ENCODE measurements at places on chromosomes 3 and 15.
A peak's percentile ranks its signal among the peaks of the same experiment; 100 is the strongest.

GRCh38 chr3:99544786-99545281 lies 93.6 kb upstream of the COL8A1 start:
- DNase-seq, result no peak

DNA sequence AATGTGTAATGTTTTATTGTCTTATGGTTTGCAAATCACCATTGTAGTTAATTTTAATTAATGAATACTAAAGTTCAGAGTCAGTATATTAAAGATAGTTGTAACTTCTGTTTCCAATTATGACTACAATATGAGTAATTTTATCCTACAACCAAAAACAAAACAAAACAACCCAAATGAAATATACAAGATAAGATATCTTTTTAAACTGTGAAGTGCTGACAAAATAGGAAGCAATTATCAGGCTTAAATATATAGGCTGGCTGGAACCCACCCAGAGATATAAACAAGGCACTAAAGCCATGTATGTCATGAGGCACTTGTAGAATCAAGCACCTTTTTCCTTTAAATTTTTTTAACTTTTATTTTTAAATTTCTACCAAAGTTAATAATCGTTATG lies 108.6 kb upstream of the LRRFIP2 start:
- no peak for DNase-seq

DNA sequence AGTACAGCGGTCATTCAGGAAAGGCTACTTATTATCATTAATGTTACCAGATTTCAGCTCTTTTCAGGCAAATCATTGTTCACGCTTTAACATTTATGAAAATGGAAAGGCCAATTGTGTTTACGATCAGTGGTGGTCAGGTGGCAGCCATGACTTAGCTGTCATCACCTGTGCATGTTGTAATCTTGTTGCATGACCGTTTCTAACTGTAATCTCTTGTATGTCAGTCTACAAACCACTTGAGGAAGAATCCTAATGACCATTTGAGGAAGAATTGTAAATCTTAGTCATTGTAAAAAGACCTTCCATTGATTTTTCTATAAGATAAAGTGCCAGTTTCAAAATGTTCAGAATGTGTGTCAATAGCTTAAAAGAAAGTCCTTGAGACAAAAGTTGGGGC lies 100.4 kb downstream of the SERPINI1 start:
- DNase-seq, result no peak

GRCh38 chr15:44275150-44275830 lies 13.2 kb upstream of the GOLM2 start:
- no peak for DNase-seq

- DNase-seq, result no peak
Measured at GRCh38 chr3:127370906-127371305, 83.1 kb upstream of the PRR20G start.

GRCh38 chr3:51538459-51539290 lies at the start of gene RAD54L2:
RAD54L2 (plus strand) TSS chr3:51538719; CDS start chr3:51590421, 51,702 bp downstream.
- DNase-seq, result peak; percentile 85

DNA sequence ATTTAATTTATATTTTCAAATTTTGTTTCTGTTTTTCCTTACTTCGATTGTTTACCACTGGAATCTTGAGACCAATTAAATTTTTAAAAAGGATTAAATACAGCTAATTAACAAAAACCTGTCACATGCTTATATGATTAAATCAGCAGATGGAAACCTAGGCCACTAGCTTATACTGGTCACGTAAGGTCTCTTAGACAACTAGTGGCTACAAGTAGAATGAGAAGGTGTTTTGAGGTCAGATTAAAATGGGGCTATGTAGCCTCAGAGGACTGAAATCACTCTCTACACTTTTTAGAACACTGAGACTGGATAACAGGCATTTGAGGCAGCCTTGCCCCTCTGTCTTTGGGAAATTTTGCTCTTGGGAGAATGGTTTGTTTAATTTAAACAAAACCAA lies 246.5 kb upstream of the ONECUT1 start:
- DNase-seq, result no peak

DNA sequence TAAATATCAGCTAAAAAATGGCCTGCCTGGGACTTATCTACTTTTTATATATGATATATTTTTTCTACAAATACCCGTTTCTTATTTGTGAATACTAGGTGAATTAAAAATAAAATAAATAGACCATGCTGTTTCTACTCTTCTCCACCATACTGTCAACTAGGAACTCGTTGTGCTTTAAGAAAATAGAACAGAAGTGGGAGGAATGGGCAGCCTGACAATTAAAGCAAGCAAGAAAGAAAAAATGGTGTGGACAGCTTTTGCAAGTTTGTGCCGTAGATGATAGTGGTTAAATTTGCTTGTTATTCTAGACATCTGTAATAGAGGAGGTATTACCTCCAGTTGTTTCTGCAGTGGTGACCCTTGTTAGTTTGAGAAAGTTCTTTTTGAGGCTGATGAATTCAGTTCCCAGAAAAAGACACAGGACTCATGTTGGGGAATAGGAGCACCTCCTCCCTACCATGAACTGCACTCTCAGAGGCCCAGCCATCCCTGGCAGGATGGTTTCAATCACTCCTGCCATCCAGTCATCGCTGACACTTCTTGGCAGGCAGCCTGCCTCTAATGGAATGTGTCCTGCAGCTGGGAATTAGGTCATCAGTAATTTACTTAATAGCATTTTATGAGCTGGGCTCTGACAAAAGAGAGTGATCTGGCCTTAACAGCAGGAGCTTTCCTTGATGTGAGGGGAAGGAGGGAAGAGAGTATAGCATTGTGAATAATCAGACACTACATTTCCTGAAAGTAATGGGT lies 105.0 kb upstream of the GAP43 start:
- DNase-seq, result no peak

DNA sequence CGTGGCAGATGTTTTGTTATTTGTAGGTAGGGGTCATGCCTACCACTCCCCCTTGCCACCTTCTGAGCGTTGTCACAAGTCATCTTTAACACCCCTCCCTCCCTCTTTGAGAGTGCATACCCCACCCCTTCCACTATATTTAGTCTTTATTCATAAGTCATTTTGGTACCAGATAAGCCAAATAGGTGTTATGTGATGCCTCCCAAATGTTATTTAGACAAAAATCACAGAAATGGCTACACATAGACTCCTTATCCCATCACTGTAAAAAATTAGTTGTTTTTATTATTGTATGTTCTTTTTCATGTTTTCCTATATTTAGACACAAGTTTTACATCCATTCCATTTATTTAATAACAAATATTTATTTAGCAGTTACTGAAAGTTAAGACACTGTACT lies 93.1 kb downstream of the IL1RAP start:
- DNase-seq, result no peak

DNA sequence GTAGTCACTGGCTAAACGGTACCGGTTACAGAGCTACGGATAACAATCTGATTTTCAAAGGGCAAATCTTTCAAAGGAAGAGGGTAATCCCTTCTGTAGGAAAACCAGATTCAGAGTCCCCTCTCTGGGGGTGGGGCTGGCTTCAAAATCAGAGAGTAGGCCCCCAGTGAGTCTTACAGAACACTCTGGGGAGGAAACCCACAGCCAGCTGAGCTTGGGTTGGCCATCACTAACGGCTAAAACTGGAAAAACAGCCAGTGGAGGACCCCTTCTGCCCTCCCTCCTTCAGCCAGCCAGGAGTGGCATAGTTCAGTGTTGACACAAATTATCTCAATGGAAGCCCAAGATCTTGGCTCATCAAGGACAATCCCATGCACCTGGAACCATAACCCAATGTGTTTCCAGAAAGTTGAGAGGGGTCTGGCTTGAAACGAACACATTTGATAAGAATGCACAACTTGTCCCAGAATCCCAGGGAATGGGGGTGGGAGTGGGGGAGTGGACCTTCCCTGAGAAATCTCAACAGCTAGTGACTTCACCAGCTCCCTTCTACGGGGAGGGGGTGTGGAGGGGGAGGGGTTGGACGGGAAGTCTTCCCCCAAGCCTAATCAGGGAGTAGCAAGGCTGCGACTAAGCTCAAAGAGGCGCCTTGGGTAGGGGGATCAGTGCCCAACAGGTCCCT lies 1.0 kb downstream of the RASL12 start:
- peak; percentile 39 for DNase-seq

DNA sequence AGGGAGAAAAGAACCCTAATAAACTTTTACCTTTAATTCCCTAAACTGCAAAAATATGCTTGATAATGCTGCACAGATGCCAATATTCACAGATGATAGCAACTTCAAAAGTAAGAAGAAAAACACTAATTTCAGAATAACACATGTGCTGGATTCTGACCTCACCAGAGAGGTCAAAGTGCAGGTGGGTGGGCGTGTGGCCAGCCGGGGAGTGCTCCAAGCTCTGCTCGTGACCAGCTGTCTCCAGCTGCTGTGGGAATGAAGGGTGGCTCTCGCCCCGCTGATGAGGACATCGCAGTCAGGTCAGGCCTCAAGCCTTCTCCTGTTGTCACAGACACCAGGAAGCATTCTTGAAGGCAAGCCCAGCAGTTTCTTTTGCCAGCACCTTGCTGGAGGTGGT lies 57.1 kb downstream of the ADAMTS17 start:
- DNase-seq, result no peak

DNA sequence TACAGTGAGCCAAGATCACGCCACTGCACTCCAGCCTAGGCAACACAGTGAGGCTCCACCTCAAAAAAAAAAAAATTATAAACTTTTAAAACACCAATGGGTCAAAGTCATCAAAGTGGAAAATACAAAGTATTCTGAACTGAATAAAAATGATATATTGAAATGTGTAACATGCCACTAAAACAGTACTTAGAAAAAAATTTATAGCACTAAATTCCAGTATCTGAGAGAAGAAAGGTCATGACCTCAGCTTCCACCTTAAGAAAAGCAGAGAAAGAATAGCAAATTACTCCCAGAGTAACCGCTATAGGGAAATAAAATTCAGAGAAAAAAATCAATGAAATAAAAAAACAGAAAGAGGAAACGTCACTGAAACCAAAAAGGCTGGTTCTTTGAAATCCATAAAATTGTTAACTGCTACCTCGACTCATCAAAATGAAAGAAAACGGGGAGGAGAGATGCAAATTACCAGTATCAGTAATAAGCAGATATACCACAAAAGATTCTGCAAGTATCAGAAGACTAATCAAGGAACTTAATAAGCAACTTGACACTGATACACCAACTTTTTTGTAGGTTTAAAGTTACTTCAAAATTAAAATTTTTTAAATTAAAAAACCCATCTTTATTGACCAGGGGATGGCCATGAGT lies 20.8 kb downstream of the ATP13A3 start:
- DNase-seq, result no peak

DNA sequence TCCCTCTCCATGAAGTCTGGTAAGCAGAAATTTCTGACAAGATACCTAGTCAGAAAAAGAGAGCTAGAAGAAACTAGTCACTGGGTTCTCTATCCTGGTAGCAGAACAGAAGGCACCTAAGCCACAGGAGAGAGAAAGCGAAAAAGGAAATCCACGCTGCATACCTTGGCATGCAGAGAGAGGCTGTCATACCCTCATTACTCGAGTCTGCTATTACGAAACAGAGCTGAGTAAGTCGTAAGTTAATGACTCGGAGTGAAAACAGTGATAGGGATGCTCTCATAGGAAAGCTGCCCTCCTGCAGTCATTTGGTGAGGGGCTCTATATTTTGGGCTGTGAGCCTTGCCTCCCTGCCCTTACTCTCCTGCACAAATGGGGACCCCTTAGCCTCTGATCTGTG lies 16.2 kb downstream of the CLRN1 start:
- DNase-seq, result no peak

- no peak for DNase-seq
Measured at GRCh38 chr3:99191186-99191585, 289.7 kb upstream of the DCBLD2 start.

- DNase-seq, result no peak
Measured at GRCh38 chr3:158789592-158789991, 12.3 kb upstream of the MFSD1 start.

GRCh38 chr3:53028641-53029040 lies 17.2 kb downstream of the SFMBT1 start:
- no peak for DNase-seq

DNA sequence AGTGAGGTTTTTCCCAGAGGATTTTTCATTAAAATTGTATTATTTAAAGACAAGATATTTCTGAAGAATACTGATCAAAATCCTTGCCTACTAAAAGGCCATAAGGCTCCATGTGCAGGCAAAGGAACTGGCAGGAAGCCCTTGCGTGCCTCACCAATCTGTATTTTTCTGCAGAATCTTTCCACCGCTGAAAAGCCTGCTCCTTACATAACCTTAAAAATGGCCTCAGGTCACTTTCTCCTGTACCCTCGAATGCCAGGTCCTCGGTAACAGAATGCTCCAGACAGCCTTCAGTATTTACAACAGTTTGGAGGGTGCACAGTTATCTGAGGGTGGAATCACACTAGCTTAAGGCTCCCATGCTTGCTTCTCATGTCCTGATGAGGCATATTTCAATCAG lies 3.2 kb downstream of the MORC1 start:
- no peak for DNase-seq

DNA sequence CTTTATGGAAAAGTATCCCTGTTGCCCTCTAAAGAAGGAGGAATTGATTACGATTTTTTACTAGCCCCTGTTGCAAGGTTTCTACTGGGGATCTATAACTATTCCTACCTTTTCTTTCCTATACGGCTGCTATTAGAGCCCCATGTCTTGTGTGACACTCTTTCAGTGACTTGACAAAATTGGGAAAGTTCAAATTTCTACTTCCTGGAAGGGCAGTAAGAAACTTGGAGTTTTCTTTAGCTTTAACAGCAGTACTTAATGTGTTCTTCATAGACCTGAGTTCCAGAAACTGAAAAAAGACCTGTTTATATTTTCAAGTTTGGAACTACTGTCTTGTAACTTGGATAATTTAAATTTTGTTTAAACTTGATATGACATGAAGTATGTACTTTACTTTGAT lies 54.7 kb downstream of the TRPC1 start:
- DNase-seq, result no peak

- DNase-seq, result no peak
Measured at GRCh38 chr3:104669083-104669482, 697.6 kb upstream of the ALCAM start.

GRCh38 chr15:64398575-64398974 lies 10.9 kb downstream of the TRIP4 start:
- no peak for DNase-seq

GRCh38 chr3:128681369-128681829 lies 30.8 kb upstream of the RPN1 start:
- peak; percentile 75 for DNase-seq

- DNase-seq, result no peak
Measured at GRCh38 chr3:177427540-177427939, 230.3 kb upstream of the TBL1XR1 start.

GRCh38 chr15:59699810-59700431 lies 10.8 kb upstream of the BNIP2 start:
- no peak for DNase-seq

GRCh38 chr3:149411583-149411982 lies 34.1 kb upstream of the TM4SF1 start:
- DNase-seq, result peak; percentile 3

- DNase-seq, result peak; percentile 89
Measured at GRCh38 chr15:41811432-41812195, 16.3 kb upstream of the JMJD7 start.

GRCh38 chr15:73564255-73564654 lies 68.9 kb downstream of the NPTN start:
- no peak for DNase-seq

DNA sequence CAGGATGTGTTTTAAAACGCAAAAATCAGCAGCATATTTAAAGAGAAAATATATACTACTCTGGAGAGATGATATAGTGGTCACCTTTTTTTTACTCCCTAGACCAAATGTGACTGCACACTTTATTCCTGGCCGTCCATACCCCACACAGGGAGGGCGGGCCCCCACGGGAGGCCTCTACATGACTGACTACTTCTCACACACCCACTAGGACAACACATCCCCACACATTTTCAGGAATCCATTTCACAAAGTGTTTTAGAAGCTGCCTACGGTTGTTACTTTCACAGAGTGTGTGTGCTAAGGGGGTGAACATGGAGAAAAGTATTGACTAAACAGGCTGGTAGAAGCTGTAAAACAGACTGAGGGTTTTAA lies 67.9 kb downstream of the CHSY1 start:
- no peak for DNase-seq
